ENCODE measurements at places on chromosomes 7 and 10.
A peak's percentile ranks its signal among the peaks of the same experiment; 100 is the strongest.

DNA sequence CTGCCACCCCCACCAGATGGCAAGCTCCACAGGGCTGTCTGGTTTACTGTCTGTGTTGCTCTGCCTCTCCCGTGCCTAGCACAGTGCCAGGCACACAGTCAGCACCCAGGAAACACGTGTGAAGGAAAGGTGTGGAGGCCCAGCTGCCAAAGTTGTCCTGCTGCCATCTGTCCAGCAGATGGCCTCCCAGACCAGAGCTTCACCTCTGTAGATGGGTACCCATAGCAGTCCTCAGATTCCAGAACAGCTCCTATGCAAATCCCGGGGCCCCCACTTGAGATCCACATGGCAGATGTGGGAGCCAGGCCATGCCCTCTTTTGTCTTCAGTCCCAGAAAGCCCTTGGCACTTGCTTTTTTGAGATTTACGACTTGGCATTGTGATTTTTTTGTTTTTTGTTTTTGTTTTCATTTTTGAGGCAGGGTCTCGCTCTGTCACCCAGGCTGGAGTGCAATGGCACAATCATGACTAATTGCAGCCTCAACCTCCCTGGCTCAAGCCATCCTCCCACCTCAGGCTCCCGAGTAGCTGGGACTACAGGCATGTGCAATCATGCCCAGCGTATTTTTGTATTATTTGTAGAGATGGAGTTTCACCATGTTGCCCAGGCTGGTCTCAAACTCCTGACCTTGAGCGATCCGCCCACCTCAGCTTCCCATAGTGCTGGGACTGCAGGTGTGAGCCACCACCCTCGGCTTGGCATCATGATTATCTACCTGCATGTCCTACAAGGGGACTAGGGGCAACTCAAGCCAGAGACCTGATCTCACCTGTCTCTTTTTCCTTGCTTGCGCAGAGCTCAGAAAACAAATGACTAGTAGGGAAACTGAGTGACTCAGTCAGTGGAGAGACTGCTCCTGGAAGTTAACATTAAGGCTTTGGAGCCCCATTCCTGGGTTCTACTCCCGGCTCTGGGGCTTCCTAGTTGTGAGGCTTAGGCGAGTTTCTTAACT lies 16.9 kb upstream of the PALD1 start:
- DNase-seq: peak; percentile 62

DNA sequence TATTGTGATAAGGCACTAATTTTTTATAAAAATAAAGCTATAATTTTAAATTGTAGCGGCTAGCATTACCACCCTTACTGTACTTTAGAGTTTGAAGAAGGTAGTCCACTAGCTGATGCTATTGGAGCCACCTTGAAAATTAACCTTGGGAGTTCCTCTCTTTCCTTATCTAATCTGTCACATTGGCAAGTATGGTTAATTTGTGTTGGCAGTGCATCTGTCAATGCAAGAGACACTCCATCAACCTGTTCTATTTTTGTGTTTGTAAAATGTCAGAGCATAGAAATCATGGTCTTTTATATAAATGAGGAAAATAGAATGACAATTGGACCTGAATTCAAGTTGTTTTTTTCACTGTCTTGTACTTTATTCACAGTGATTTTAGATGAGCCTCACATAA lies 20.5 kb downstream of the GLCCI1 start:
- no peak for DNase-seq

DNA sequence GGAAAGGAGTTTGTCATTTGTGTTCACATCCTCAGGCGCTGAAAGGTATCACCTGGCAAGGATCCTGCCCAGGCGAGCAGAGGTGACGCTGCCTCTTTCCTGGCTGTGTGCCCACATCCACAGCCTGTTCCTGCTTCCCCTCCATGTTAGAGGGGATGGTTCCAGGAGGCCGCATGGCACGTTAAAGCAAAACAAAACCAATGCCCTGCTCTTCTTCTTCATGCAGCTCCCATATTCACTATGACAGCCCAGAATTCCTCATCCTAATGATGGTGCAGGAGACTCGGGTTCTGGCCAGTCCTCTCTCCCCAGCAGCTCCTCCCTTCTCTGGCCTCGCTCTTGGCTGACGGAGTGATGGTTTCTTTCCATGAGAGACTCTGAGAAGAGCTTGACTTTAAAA lies 678.5 kb upstream of the ANKRD30A start:
- DNase-seq: no peak

DNA sequence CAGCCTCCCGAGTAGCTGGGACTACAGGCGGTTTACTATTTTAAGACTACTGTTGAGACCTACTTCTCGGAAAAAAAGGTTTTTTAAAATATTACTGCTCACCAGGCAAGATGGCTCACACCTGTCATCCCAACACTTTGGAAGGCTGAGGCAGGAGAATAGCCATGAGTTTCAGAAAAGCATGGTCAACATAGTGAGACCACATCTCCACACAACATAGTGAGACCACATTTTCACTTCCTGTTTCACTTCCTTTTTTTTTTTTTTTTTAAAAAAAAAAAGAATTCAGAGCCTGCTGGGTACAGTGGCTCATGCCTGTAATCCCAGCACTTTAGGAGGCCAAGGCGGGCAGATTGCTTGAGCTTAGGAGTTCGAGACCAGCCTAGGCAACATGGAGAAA lies 46.5 kb downstream of the SVOPL start:
- DNase-seq: no peak

- DNase-seq: no peak
Measured at GRCh38 chr7:67764289-67764688, 767.7 kb downstream of the TYW1 start.

DNA sequence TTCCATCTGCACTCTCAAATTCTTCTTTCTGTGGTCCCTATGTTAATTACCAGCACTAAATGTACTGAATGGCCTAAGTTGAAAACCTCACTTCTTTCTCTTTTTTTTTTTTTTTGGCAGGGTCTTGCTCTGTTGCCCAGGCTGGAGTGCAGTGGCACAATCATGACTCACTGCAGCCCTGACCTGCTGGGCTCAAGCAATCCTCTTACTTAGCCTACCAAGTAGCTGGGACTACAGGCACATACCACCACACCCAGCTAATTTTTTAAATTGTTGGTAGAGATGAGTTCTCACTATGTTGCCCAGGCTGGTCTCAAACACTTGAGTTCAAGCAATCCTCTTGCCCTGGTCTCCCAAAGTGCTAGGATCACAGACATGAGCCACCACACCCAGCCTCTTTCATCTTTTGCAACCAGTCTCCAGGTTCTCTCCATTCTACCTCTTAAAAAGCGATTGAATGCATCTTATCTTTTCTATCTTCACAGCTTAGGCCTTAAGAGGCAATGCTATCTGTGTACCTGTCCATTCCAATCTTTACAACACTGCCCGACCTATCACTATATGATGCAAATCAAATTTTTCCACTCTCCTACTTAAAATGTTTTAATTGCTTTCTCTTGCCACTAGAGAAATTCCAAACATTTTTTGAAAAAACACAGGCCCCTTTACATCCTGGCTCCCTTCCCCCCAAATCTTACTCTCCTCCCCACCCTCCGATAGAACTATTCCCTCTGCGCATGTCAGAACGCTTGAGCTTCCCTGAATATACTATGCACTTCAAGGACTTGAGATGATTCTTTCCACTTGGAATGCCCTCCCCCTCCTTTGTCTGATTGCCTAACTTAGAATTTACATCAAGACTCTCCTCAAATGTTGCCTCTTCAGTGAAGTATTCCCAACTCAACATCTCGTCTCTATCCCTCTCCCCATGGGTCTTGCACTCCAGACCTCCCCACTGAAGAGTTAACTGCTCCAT lies 6.0 kb downstream of the ICA1 start:
- no peak for DNase-seq

- peak; percentile 18 for DNase-seq
Measured at GRCh38 chr10:74738985-74739567, 87.3 kb upstream of the KAT6B start.

- DNase-seq: no peak
Measured at GRCh38 chr10:61020420-61021158, 76.6 kb upstream of the RHOBTB1 start.

DNA sequence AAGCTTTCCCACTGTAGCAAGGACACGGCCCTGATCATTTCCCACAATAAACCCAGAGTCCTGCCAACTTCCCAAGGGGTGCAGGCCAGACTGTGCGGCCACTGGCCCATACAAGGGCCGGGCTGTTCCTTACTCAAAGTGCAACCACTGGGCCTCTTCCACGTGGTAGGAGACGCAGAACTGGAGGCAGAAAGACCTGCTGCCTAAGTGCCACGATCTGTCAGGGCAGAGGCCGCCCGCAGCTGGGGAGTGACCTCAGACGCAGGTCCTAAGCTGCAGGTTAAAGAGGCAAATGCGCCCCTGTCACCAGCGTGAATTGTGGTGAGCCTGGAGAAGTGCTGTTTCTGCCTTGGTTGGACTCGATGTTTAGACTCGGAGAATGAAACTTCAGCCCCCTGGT lies 26.2 kb downstream of the GPER1 start:
- DNase-seq: no peak
